Activated CD4-positive, alpha-beta T cell treated with anti-CD3 and anti-CD28 coated beads for 4 hours (primary cell): ENCODE measurements at places on chromosomes 2 and 18.

- DNase-seq: no peak
Measured at GRCh38 chr2:154264024-154264423, 392.3 kb downstream of the GALNT13 start.

DNA sequence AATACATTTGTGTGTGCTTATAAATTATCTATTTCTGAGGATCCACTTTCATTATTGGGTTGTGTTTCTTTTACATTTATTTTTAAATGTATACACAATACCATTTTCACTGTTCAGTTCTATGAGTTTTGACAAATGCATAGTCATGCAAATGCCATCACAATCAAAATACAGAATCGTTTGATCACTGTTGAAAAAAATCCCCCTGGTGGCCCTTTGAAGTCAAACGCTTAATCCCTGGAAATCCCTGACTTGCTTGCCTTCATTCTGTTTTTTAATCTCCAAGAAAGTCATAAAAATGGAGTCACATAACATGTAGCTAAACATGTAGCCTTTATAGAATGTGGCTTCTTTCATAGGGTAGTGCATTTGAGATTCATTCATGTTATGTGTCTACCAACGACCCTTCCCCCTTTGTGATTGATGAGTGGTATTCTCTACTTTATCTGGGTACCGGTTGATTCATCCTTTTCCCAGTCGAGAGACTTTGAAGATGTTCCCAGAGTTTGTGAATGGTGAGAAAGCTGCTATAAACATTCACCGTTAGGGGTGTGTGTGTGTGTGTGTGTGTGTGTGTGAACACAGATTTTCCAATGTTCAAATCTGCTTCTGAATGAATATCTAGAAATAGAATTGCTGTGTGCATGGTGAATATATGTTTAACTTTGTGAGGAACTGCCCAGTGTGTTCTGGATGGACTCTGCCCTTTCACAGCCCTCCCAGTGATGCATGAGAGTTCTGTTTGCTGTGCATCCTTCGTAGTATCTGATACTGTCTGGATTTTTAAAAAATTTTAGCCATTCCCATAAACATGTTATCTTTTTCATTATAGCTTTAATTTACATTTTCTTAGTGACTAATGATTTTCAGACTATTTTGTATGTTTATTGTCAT lies 173.6 kb downstream of the GALR1 start:
- no peak for DNase-seq

GRCh38 chr2:138209009-138209408 lies 244.7 kb downstream of the HNMT start:
- no peak for DNase-seq

- DNase-seq: no peak
Measured at GRCh38 chr2:174796319-174796771, 32.1 kb upstream of the CHRNA1 start.

DNA sequence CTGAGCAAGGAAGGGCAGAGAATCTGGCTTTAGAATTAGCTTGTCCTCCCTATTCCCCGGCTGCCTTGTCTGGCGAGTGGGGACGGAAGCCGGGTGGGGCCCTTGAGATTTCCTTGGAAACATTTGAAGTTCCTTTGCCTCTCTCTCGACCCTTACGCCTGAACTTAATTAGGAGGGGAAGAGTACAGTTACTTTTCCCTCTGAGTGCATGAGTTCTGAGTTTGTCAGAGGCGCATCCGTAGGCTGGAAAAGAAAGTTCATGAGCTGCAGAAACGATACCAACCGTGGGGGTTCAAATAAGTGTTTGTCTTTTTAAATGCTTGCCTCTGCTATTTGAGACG lies 468 bp downstream of the PIKFYVE start:
- no peak for DNase-seq

GRCh38 chr18:74546751-74547530 lies 12.6 kb downstream of the CNDP1 start:
- no peak for DNase-seq

GRCh38 chr2:226045080-226045479 lies 645.6 kb downstream of the NYAP2 start:
- no peak for DNase-seq

- DNase-seq: no peak
Measured at GRCh38 chr2:26898480-26899078, 50.6 kb downstream of the DPYSL5 start.

DNA sequence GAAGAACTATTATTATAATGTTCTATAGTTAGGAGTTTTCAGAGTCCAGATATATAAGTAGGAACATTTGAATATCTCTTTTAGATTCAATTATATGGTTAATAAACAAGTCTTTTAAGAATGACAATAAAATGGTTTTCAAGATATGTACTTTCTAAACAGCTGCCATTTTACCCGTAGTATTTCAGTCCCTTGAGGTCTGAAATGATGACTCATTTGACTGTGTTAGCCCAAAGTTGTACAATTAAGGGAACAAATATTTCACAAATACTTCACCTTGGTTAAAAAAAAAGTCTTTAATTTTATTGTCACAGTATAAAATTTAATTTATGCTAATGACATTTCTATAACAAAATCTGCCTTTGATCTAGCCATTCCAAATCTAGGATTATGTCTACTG lies 91.6 kb upstream of the TANK start:
- DNase-seq: no peak

GRCh38 chr2:217853301-217853881 lies 149.4 kb downstream of the TNS1 start:
- no peak for DNase-seq

DNA sequence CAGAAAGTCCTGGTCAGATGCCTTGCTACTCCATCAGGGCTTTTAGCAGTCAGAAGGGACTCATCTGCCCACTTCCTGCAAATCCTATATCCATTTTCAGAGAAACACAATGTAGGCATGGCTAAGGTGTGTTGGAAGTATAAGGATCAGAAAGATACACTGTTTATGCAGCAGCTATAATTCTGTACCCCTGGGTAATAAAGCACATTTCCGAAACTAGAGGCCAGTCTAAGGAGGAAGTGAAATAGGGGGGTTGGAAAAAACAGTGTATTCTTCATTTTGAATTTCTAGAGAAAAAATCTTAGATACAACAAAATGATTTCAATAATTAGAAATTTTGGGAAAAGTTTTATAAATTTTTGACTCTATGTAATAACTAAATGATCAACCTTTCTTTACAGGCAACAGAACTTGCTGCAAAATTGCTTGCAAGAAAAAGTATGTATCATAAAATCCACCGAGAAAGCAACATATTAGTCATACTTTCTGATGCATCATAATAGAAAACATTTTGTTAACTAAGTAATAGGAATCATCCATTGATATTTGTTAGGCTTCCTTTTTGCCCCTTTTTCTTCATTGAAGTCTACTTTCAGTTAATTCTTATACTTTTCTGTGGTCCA lies 47.4 kb downstream of the FSIP2 start:
- no peak for DNase-seq

DNA sequence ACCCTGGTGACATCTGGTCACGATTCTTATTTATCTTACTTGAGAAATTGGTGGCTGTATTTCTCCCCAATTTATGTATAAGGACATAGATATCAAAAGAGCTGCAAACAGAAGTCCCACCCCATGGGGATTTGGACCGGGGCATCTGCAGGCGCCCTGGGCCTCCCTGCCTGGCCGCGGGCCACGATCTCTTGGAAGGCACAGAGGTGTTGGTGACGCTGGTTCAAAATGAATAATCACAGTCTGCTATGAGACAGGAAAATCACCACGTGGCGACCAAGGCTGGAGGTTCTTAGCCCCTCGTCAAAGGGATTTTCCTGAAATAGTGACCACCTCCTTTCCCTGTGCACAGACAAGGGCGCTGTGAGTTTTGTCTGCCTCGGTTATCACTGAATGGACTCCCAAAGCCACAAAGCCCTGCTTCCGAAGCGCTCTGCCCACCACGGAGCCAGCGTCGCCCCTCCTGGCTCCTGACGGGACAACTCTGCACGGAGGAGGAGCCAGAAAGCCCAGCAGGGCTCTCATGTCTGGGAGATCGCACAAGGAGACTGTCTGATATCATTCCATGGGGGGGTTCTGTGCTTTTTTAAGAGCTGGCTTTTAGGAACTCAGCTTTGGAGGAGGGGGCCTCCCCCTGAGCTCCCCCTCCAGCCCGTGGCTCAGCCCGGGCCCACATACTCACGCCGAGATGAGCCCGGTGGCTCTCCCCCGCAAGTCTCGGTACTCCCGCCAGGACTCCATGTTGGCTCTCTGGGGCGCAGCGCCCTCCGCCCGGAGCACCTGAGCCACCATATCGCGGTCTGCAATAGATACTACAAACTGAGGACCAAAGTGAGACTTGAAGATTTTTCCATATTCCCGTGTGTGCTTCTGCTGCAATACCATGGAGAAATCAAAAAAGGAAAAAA lies 14.6 kb downstream of the CYP27C1 start:
- no peak for DNase-seq

- no peak for DNase-seq
Measured at GRCh38 chr18:2826581-2826980, 20.2 kb upstream of the EMILIN2 start.

GRCh38 chr2:162967811-162968210 lies 129.2 kb upstream of the KCNH7 start:
- no peak for DNase-seq

- DNase-seq: no peak
Measured at GRCh38 chr2:3664925-3665324, 6.9 kb downstream of the ALLC start.

DNA sequence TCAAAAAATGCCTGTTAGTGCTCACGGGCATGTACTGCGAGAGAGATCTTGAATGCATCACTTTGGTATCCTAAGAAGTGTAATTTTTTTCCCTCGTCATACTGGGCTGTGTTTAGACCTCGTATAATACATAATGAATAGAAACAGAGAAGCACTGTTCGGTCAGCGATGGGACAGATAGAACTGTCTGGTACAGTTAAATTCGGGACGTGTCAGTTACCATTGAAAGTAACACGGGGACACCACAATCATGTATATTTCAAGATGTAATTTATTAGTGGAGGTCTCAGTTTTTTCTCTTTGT lies 1.8 kb downstream of the PKP4 start:
- no peak for DNase-seq

- no peak for DNase-seq
Measured at GRCh38 chr18:32974421-32975162, 201.8 kb upstream of the KLHL14 start.

DNA sequence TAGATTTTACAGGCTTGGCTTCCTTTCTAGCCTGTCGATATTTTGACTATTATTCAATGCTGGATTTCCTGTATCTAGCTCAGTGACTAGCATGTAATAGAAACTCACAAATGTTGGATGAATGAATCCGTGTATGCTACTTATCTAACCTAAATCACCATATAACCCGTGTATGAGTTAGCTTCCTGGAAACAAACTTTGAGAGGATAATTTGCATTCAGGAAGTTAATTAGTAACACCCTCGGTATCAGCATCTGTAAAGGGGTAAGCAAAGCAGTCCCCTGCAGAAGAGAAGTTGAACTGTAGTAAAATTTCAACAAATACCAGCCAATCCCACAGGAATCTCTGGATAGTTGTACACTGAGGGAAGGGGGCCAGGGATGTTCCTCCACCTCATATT lies 269.4 kb upstream of the LRATD1 start:
- no peak for DNase-seq

DNA sequence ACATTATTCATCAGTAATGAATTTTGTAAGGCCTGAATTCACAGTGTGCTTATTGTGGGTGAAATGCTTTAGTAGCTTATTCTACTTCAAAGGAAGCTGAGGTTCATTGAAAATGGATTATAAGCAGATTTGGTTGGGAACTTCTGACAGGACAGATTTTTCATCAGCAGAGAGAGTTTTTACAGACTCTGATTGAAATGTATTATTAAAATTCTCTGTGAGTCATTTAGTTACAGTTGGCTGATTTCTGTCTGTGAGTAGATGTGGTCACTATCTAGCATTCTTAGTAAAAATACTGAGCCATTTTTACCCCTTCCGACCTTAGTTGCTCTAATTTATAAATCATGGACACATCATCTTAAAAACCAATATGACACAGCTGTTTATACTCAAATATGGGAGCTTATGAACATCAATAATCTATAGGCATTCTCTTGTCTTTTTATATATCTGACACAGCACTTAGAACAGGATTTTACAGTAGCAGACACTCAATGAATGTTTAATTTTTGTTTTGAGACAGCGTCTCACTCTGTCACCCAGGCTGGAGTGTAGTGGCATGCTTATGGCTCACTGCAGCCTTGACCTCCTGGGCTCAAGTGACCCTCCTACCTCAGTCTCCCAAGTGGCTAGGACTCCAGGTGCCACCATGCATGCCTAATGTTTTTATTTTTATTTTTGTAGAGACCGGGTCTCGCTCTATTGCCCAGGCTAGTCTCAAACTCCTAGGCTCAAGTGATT lies 239.6 kb downstream of the BABAM2 start:
- DNase-seq: no peak

GRCh38 chr2:11281186-11281585 lies 63.2 kb downstream of the ROCK2 start:
- DNase-seq: no peak

GRCh38 chr2:227428731-227429285 lies 41.1 kb upstream of the SCYGR1 start:
- DNase-seq: no peak

DNA sequence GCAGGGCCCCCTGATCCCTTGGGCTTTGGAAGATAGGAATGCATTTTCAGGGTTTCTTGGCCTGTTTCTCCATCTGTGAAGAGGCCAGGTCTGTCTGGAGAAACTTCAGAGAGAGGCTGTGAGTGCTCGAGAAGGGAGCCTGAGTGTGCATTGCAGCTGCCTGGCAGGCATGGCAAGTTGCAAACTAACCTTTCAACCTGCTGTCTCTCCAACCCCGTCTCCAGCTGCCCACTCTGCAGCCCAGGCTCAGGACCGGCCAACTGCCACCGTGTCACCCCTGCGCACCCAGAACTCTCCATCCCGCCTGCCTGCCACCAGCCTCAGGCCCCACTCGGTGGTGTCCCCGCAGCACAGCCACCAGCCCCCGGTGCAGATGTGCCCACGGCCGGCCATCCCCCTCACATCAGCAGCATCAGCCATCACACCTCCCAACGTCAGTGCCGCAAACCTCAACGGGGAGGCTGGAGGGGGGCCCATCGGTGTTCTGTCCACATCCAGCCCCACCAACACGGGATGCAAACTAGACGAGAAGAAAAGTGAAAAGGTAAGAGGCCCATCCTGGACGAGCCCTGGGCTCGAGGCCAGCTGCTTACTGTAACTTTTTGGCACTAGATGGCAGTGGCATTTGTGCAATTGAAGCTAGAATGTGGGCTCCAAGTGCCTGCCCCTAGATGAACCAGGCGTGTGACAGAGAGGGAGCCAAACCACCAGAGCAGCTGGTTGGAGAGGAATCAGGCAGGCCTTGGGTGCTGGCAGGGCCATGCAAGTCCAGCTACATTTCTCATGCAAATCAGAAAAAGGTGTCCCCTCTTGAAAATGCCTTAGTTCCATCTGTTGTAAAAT lies 164.6 kb downstream of the SEPTIN10 start:
- DNase-seq: no peak
